Activated T-helper 2 cell treated with anti-CD3 and anti-CD28 coated beads, Interferon-gamma antibody, Interleukin-2, Interleukin-4, amounts not matched to agents 10 μg/mL and 5 μg/mL and 100 μg/mL, durations not matched to agents 14 hours and 24 hours and 36 hours (primary cell): ENCODE measurements at places on chromosomes 1 and 21.

DNA sequence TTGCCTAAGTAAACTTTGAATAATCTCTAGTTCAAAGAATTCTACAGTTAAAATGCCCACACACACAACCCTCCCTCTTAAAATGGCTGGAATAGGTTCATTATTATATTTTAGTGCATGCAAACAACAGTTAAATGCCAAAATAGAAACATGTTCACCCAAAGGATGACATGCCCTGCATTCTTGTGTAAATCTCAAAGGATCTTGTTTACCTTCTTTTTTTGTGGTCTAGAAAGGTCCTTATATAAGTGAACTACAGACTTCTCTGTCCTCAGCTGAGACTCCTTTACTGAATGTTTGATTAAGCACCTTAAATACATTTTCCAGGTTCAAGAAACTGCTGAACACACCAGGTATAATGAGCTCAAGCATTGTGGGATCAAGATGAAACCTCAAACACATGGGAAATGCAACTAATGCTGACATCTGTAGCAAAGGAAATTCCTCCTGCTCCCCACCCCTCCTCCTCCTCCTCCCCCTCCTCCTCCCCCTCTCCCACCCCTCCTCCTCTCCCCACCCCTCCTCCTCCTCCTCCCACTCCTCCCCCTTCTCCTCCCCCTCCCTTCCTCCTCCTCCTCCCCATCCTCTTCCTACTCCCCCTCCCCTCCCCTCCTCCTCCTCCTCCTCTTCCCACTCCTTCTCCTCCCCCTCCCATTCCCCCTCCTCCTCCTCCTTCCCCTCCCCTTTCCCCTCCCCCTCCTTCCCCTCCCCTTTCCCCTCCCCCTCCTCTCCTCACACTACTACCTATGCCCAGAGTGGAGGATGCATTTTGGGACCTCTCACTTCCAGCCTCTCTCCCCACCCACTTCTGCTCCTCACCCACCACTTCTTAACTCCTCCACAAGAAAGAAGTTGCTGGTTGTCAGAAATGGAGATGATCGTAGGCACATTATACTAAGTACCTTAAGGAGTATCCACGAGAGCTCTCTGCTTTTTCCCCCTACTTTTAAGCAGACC, 233.9 kb downstream of the MRPL39 start:
- DNase-seq, result no peak

DNA sequence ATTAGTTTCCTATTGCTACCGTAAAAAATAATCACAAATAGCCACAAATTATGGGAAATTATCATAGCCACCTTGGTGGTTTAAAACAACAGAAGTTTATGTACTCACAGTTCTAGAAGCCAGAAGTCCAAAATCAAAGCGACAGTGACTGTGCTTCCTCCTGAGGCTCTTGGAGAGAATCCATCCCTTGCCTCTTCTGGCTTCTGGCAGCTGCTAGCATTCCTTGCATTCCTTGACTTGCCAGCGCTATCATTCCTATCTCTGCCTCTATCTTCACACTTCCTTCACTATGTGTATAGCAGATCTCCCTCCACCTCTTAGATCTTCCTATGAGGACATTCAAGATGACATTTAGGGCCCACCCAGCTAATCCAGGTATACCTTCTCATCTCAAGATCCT, 180.1 kb upstream of the USP25 start:
- DNase-seq, result no peak

- peak; percentile 28 for DNase-seq
Observed at GRCh38 chr1:2290171-2290578, 62.1 kb downstream of the SKI start.

DNA sequence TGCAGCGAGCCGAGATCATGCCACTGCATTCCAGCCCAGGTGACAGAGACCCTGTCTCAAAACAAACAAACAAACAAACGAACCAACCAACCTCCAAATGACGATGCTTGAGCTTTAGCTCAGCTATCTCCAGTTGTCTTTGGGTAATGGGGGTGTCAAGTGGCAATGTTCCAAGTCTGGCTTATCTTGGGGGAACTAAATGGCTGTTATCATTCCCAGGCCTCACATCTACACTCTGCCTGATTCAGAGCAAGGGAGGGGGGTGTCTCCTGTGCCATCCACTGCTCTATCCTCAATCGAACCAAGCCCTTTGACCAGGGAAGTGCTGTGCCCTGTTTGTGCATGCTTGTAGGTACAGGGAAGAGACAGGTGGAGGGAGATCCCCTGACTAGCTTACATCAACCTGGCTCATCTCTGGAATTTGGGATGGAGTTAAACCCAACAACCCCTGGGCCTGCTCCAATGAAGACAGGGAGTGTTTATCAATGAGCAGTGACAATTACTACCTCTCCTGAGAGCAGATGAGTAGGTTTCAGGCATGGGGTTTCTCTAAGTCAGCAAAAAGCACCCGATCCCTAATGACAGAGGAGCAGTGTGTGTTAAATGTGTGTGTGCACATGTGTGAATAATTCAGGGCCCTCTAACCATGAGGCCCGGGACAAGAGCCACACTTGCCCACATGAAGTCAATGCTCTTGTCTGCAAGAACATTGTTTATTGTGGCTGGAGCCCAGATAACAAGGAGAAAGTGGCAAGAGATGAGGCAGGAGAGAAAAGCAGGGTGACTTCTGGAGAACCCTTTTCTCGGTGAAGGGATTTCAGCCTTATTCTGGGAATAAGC, 20.3 kb upstream of the IL6R start:
- no peak for DNase-seq

GRCh38 chr1:38139738-38140487, 93.3 kb upstream of the POU3F1 start:
- DNase-seq, result no peak

DNA sequence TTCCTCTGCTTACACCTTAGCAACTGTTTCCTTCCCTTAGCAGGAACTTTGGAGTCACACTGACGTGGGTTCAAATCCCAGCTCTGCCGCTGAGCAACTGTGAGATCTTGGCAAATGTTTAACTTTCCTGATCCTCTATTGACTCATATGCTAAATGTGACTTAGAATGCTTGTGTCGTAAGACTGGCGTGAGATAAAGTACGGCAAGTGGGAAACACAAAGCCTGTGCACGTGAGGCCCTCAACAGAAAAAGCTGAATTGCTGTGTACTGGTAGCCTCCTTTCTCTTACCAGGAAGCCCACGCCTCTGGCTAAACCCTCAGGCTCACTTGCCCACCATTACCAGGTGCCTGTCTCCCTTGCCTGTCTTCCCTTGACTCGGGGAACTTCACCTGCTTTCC, 135.4 kb upstream of the TNR start:
- no peak for DNase-seq

DNA sequence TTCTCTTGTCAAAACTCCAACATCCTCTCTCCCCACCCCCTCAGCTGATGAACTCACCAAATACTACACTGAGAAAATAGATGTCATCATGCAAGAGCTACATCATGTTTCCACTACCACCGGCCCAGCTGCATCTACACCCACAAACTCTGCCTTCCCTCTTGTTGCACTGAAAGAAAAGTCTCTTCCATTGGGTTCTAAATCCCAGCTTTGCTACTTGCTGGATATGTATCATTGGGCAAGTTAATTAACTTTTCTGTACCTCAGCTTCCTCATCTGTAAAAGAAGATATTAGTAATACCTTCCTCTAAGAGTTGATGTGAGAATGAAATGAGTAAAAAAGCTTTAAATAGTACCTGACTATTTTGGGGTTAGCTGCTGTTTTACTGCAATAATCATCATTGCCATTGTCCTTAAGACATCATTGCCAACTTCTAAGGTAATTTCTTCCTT, 108.6 kb downstream of the OLFML2B start:
- DNase-seq, result no peak

DNA sequence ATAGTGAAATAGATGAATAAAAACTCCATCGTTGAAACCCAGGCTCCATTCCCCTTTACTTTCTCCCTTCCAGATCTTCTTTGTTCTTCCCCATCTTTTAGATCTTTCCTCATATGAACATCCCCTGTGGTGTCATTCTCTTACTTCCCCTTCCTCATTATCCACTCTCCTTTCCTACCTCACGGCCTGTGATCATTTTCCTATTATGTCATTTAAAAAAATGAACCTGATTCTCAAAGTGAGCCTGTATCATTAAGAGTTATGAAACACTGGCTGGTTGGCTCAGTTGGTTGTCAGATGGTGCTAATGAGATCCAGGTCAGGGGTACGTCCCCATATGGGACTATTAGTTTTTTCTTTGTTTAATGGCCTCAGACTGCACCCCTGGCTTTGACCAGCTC, 38.3 kb downstream of the TCEANC2 start:
- no peak for DNase-seq

DNA sequence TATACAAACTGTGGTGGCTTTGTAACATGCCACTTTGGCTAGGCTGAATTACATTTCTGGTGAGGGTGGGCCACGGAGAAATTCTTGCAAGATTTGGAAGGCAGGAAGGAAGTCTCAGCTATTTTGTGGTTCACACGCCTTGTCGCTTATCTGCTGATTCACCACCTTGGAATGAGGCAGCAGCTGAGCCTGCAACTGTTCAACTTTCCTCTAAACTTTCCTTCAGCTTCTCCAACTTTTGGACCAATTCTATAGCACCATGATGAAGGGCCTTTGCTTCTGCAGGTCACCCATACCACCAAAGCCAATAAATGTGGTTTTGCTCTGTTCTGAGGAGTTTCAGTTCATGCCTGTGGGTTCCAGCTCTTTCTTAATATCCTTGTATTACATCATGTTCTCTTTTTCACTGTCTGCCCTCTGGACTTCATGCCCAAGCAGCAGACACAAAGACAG, 337.6 kb upstream of the SNX7 start:
- DNase-seq, result no peak

GRCh38 chr1:59468828-59469428, 172.0 kb downstream of the FGGY start:
- DNase-seq, result no peak

- DNase-seq, result no peak
Observed at GRCh38 chr1:24351918-24352627, 32.9 kb downstream of the GRHL3 start.

DNA sequence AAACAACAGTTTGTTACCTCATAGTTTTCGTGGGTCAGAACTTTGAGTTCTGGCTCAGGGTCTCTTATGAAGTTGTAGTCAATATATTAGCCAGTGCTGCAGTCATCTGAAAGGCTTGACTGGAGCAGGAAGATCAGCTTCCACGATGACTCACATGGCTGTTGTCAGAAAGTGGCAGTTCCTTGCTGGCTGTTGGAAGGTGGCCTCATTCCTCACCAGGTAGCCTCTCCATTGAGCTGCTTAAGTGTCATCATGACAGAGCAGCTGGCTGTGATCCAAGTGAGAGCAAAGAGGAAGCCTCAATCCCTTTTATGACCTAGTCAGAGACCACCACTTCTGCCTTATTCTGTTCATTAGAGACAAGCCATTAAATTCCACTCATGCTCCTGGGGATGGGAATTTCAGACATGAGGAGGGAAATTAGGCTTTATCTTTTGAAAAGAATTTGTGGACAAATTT, 5.6 kb downstream of the OSBPL9 start:
- DNase-seq, result no peak

DNA sequence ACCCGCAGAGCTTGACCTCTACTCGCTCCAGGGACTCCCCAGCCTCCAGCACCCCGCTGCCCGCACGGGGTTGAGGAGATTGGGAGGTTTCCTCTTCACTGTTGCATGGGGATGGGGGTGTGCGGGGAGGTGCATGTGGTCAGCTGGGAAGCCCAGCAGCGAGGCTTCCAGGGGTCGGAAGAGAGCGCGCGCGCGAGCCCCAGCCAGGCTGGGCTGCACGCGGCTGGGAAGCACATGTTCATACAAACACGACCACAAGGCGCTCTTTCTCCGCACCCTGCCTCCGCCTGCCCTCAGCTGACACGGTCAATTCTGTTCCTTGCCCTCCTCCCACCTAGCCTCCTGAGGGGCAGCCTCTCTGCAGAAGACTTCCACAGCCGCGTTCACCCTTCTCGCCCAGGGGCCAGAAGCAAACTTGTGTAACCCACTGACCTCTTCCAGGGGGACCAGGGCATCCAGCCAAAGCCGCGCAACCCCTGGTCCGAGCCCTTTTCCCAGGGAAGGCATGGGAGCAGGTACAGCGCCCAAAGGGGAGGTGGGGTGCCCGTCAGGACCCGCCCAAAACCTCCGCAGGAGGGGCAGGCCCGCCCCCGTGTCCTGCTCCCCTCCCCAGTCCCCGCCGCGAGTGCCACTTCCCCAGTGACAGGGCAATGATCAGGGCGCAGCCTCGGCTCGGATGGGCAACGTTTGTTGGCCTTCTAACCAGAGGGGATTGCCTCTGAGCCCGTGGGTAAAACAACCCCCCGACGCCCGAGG, 1.3 kb downstream of the COL24A1 start:
- DNase-seq, result no peak

DNA sequence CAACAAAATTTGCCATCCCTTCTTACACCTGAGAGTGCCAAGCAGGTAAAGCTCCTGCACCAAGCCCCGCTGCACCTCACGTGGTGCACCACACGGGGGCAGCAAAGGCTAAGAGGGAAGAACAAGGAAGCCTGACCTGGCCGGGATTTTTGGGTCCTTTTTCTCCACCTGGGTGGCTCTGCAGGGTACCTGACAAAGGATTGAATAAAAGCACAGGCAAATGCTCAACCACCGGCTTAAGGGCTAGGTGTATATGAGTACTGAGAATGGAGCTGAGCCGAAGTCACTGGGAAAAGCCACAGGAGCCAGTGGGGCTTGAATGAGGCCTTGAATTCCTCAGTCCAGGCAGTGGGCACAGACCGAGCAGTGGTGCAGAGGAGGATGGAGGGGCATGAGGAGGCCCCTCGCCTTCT, 36.4 kb downstream of the ZNF697 start:
- peak; percentile 63 for DNase-seq

GRCh38 chr1:214843281-214843680, 239.3 kb upstream of the KCNK2 start:
- no peak for DNase-seq

- no peak for DNase-seq
Observed at GRCh38 chr1:40877698-40878097, 15.5 kb upstream of the CITED4 start.

- DNase-seq, result no peak
Observed at GRCh38 chr1:70497152-70497551, 86.1 kb downstream of the CTH start.

- no peak for DNase-seq
Observed at GRCh38 chr1:74193908-74194307, 4.1 kb downstream of the LRRIQ3 start.

DNA sequence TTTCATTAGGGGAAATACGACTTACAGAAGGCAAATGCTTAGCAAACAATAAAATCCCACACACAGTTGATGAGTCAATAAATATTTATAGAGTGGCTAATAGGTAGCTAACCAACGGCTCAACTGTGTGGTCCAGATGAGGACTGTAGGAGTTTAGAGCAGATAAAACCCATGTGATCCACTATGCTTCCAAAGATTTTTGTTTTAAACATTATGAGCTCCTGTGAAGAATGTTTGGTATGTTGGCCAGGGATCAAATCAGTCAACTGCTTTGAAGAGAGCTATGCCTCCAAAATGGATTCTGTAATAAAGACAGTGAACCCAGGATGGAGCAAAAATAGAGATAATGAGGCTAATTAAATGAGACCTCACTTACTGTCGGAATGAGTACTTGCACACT, 72.3 kb upstream of the COL11A1 start:
- DNase-seq, result no peak

GRCh38 chr1:244335456-244335855, 116.3 kb downstream of the ADSS2 start:
- DNase-seq, result no peak
